Breast epithelium (tissue), 4 donors: ENCODE measurements at places on chromosomes 6 and 20. TPM values are rescaled to one million over a fixed set of nuclear protein-coding genes. Genes with fewer than 3 reads are reported as not detected.
A peak's percentile ranks its signal among the peaks of the same experiment; 100 is the strongest.

The GFRAL gene
- total RNA-seq: not detected

GRCh38 chr6:22082218-22082617, 214.6 kb downstream of the PRL start:
- H3K4me1 ChIP-seq: no peaks in the 10 kb centered on the region
- DNase-seq: no peak
- H3K4me3 ChIP-seq: no peak overlapping the region
- H3K27me3 ChIP-seq: no peaks in the 10 kb centered on the region

DNA sequence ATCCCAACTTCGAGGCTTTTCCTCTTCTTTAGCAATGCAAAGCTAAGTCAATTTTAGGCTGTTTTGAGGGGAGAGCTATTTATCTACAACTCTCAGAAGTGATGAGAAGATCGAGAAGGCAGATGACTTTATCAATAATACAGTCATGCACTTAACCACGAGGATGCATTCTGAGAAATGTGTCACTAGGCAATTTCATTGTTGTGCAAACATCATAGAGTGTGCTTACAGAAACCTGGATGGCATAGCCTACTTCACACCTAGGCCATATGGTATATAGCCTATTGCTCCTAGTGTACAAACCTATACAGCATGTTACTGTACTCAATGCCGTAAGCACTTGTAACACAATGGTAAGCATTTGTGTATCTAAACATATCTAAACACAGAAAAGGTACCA, 66.6 kb downstream of the PRND start:
- no peaks in the 10 kb centered on the region for H3K27me3 ChIP-seq
- no peaks in the 10 kb centered on the region for H3K4me1 ChIP-seq
- no peaks in the 10 kb centered on the region for H3K36me3 ChIP-seq
- no peak for DNase-seq
- no peak overlapping the region for H3K4me3 ChIP-seq

- no peak for DNase-seq
- H3K36me3 ChIP-seq: no peaks in the 10 kb centered on the region
- no peaks in the 10 kb centered on the region for H3K27me3 ChIP-seq
- no peaks in the 10 kb centered on the region for H3K4me1 ChIP-seq
- no peak overlapping the region for H3K4me3 ChIP-seq
These were observed 128.6 kb upstream of the PLCB4 start for GRCh38 chr20:8940326-8940725.

The MYH7B gene
- 0.73 TPM for total RNA-seq

GRCh38 chr6:41960028-41960427, 18.4 kb upstream of the CCND3 start:
- H3K36me3 ChIP-seq: no peaks in the 10 kb centered on the region
- H3K27ac ChIP-seq: no peak overlapping the region
- no peaks in the 10 kb centered on the region for H3K27me3 ChIP-seq
- H3K4me3 ChIP-seq: no peak overlapping the region
- no peak for DNase-seq

DNA sequence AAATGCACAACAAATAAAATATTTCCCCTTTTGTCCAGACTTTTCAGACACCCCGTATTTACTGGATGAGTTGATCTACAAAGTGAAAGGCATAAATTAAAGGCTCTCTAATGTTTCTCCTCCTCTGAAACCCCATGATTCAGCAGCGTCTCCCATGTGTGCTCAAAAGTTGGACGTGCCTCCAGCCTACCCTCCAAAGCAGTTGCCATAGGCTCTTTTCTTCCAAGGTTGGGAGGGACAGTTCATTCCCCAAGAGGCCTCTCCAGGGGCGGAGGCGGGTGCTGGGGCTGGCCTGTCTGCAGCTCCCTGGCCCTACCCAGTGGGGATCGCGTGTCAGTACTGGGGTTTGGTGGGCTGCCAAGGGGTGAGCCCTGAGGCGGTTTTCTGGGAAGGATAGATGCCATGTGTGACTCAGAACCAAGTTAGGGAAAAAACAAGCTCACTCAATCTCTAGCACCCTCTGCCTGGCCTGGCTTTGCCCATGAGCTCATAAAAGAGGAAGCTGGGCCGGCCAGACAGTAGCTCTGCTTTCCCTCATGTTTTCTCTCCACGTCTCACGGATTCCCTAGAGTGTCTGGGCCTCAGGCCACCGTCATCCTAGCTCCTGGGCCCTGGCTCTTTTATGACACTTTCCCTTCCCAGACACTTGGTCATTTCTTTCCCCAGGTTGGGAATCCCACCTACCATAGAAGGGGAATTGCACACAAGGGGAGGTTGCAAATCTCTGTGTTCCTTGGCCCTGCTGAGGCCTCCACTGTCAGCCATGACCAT, 8.0 kb upstream of the IER3 start:
- H3K36me3 ChIP-seq: no peaks in the 10 kb centered on the region
- peak overlapping the region; percentile 97 for H3K27ac ChIP-seq
- peak; percentile 98 for DNase-seq
- no peaks in the 10 kb centered on the region for H3K4me1 ChIP-seq

The TRIM40 gene
- 0.33 TPM for total RNA-seq

The ARMH2 gene
- total RNA-seq: not detected

GRCh38 chr6:31660381-31661261, at the start of gene C6orf47:
C6orf47 (minus strand) TSS chr6:31660778; CDS start chr6:31659947, 831 bp downstream.
- H3K27me3 ChIP-seq: no peaks in the 10 kb centered on the region
- no peaks in the 10 kb centered on the region for H3K36me3 ChIP-seq
- peak within 1 kb of the TSS; percentile 90 for H3K27ac ChIP-seq
- peaks cover 21% of the 10 kb centered on the region for H3K4me1 ChIP-seq
- DNase-seq: peak; percentile 80

DNA sequence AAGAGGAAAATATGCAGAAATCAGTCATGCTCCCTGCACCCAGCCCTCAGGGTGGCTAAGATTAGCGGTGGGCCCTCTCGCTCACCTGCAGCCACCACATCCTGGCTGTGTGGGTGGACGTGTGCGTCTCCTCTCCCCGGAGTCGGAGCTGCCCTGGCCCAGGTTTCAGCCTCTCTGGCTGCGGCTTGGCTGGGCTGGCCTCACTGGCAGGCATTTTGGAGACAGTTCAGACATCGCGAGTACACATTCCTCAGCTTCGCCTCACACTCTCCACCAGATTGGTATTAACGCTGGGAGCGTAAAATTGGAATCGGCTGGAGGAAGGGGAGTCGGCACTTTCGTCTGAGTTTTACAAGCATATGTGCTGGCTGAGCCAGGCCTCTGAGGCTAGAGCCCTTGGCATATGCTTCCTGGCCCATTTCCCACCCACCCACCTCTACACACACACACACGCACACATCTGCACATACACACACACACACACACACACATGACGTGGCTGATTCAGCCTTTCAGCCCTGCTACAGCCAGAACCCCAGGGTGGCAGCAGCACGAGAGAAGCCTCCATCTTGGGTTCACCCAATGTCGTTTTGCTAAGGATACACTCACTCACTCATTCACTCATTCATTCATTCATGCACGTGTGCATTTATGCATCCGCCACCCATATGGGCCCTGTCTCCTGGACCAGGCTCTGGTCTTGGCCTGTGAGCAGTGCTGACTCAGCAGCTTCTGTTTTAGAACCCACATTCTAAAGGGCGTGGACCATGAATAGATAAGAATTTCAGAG, 42.9 kb downstream of the BCAS4 start:
- H3K4me3 ChIP-seq: no peak overlapping the region
- H3K27ac ChIP-seq: peak overlapping the region; percentile 68
- no peaks in the 10 kb centered on the region for H3K36me3 ChIP-seq
- no peak for DNase-seq
- H3K4me1 ChIP-seq: no peaks in the 10 kb centered on the region

- no peaks in the 10 kb centered on the region for H3K27me3 ChIP-seq
- no peak for DNase-seq
- H3K4me1 ChIP-seq: no peaks in the 10 kb centered on the region
- H3K27ac ChIP-seq: no peak overlapping the region
- no peak overlapping the region for H3K4me3 ChIP-seq
These were observed 149.7 kb downstream of the MTHFD1L start for GRCh38 chr6:151015101-151015700.

DNA sequence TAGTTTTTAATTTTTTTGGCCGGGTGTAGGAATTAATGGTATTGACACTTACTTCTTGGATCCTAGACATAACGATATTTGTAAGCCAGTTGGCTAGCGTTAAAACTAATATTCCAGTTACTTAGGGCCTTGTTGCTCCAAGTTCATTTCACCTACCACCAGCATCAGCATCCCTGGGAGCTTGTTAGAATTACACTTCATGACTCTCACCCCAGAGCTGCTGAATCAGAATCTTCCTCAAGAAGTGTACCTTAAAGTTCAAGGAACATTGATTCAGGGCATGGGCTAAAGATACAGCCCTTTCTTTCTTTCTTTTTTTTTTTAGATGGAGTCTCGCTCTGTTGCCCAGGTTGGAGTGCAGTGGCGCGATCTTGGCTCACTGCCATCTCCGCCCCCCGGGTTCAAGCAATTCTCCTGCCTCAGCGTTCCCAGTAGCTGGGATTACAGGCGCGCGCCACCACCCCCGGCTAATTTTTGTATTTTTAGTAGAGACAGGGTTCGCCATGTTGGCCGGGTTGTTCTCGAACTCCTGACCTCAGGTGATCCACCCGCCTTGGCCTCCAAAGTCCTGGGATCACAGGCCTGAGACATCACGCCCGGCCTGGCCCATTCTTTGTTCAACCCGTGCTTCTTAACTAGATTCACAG, 1.1 kb downstream of the SLX4IP start:
- H3K4me1 ChIP-seq: peaks cover 4% of the 10 kb centered on the region
- H3K27me3 ChIP-seq: no peaks in the 10 kb centered on the region
- H3K4me3 ChIP-seq: no peak overlapping the region
- no peaks in the 10 kb centered on the region for H3K36me3 ChIP-seq

GRCh38 chr6:152404086-152404857, 232.9 kb downstream of the SYNE1 start:
- no peak overlapping the region for H3K27ac ChIP-seq
- H3K36me3 ChIP-seq: no peaks in the 10 kb centered on the region
- DNase-seq: no peak
- H3K27me3 ChIP-seq: no peaks in the 10 kb centered on the region
- no peaks in the 10 kb centered on the region for H3K4me1 ChIP-seq

- H3K36me3 ChIP-seq: no peaks in the 10 kb centered on the region
- no peak overlapping the region for H3K27ac ChIP-seq
- H3K27me3 ChIP-seq: no peaks in the 10 kb centered on the region
- DNase-seq: no peak
- H3K4me1 ChIP-seq: no peaks in the 10 kb centered on the region
These were observed 119.5 kb downstream of the MYB start for GRCh38 chr6:135300576-135300975.

DNA sequence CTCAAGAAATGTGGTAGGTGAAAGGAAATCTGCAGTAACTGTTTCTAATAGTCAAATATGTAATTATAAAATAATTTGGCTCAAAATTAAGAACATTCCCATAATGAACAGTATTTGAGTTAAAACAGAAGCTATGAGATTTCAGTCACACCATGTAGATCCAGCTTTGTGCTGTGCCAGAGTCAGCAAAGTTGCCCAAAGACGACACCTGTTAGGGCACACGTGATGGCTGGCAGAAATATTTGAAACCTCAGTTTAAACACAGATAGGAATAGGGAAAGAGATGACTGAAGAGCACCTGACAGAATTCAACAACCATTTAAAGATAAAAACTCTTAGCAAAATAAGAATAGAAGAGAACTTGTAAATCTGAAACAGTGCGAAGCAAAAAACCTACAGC, 129.3 kb downstream of the CD83 start:
- no peaks in the 10 kb centered on the region for H3K27me3 ChIP-seq
- no peak for DNase-seq
- no peak overlapping the region for H3K27ac ChIP-seq
- H3K4me3 ChIP-seq: no peak overlapping the region
- no peaks in the 10 kb centered on the region for H3K4me1 ChIP-seq

- H3K27me3 ChIP-seq: no peaks in the 10 kb centered on the region
- H3K4me3 ChIP-seq: no peak overlapping the region
- no peak overlapping the region for H3K27ac ChIP-seq
- H3K4me1 ChIP-seq: no peaks in the 10 kb centered on the region
- H3K36me3 ChIP-seq: no peaks in the 10 kb centered on the region
- DNase-seq: no peak
These were observed 297.5 kb downstream of the ADGB start for GRCh38 chr6:146896062-146896813.

- no peak overlapping the region for H3K27ac ChIP-seq
- H3K4me1 ChIP-seq: no peaks in the 10 kb centered on the region
- H3K27me3 ChIP-seq: no peaks in the 10 kb centered on the region
- no peak overlapping the region for H3K4me3 ChIP-seq
These were observed 130.0 kb upstream of the TCF21 start for GRCh38 chr6:133758815-133759335.

DNA sequence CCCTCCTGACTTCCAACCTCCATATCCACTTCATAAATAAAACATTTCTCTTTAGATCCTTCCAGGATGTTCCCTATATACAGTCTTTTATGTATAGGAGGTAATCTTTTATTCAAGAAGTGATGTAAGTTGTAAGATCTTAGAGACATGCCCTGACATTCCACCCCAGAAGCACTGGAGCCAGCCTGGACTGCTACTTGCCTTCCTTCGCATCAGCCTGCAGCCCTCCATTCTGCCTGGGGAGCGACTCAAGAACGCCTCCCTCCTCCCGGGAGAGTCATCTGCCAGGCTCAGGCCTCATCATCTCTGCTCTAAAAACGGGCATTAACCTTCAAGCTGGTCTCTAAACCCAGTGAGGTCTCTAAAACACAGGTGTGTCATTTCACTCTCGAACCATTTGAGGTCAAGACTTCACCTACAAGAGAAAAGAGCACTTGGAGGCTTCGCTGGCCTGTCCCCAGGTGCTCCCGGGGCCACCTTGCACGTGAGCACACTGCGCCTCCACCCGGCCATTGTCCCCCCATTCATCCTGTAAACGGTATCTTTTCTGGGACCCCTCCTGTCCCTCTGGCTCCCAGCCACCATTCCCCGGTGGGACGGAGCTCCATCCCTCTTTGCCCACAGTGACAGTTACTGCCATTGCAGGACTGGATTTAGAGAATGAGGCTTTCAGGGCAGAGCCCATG, 107.5 kb upstream of the PDE10A start:
- no peak overlapping the region for H3K27ac ChIP-seq
- H3K4me3 ChIP-seq: no peak overlapping the region
- H3K36me3 ChIP-seq: no peaks in the 10 kb centered on the region
- H3K4me1 ChIP-seq: no peaks in the 10 kb centered on the region
- no peak for DNase-seq

GRCh38 chr20:50330504-50331313, 140.1 kb downstream of the CEBPB start:
- DNase-seq: no peak
- H3K36me3 ChIP-seq: no peaks in the 10 kb centered on the region
- H3K27me3 ChIP-seq: no peaks in the 10 kb centered on the region
- H3K27ac ChIP-seq: peak overlapping the region; percentile 88

The ROMO1 gene
- total RNA-seq: 231 TPM

The MAP7 gene
- total RNA-seq: 14.2 TPM

GRCh38 chr20:22529150-22530019, 55.0 kb downstream of the FOXA2 start:
- DNase-seq: no peak
- H3K4me3 ChIP-seq: no peak overlapping the region
- H3K4me1 ChIP-seq: no peaks in the 10 kb centered on the region
- H3K36me3 ChIP-seq: no peaks in the 10 kb centered on the region
- H3K27ac ChIP-seq: no peak overlapping the region
- H3K27me3 ChIP-seq: no peaks in the 10 kb centered on the region
